ENCODE measurements at places on chromosomes 7 and 10.

- H3K4me1 ChIP-seq: no peaks in the 10 kb centered on the region
- no peak overlapping the region for H3K27ac ChIP-seq
- DNase-seq: no peak
- no peaks in the 10 kb centered on the region for H3K36me3 ChIP-seq
- H3K27me3 ChIP-seq: no peaks in the 10 kb centered on the region
These were observed 213.7 kb downstream of the HTR7 start for GRCh38 chr10:90644165-90644564.

DNA sequence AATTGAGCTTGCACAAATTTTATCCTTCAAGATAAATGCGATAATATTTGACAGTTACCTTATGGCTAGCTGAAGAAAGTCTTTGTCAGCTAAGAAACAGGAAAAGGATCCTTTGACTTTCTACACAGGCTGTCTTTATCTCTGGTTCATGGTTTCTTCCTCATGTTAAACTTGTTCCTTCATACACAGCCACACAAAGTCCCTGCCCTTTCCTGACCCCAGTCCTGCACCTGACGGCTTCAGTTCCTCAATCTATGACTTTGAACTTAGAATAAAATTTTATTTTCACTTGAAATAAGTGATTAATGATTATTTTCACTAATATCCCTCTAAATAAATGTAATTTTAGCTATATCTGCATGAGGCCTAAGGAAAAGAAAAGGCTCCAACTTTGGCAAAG lies 77.8 kb upstream of the PRSS1 start:
- H3K4me3 ChIP-seq: no peak overlapping the region
- H3K27me3 ChIP-seq: no peaks in the 10 kb centered on the region
- no peak overlapping the region for H3K27ac ChIP-seq
- H3K36me3 ChIP-seq: no peaks in the 10 kb centered on the region
- no peak for DNase-seq

DNA sequence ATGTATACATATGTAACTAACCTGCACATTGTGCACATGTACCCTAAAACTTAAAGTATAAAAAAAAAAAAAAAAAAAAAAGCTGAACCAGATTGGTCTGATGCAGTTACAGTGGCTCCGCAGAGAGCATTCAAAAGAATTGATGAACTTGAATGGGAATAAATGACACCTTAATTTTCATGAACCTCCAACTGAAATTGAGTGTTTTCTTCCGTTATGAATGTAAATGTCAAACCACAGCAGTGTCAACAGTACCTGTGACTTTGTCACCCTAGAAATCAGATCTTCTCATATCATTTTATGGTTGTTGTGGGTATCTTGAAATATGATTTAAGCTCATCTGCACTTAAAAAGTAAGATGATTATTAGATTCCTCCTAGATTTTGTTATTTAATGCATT lies 32.7 kb upstream of the SRGN start:
- DNase-seq: no peak
- H3K27ac ChIP-seq: peak overlapping the region; percentile 99
- peaks cover 26% of the 10 kb centered on the region for H3K4me1 ChIP-seq
- no peak overlapping the region for H3K4me3 ChIP-seq
- no peaks in the 10 kb centered on the region for H3K36me3 ChIP-seq

GRCh38 chr10:26970667-26971066 lies 109.9 kb upstream of the ABI1 start:
- no peaks in the 10 kb centered on the region for H3K4me1 ChIP-seq
- no peak for DNase-seq
- H3K4me3 ChIP-seq: no peak overlapping the region
- H3K36me3 ChIP-seq: no peaks in the 10 kb centered on the region
- H3K27me3 ChIP-seq: no peaks in the 10 kb centered on the region
- H3K27ac ChIP-seq: no peak overlapping the region

DNA sequence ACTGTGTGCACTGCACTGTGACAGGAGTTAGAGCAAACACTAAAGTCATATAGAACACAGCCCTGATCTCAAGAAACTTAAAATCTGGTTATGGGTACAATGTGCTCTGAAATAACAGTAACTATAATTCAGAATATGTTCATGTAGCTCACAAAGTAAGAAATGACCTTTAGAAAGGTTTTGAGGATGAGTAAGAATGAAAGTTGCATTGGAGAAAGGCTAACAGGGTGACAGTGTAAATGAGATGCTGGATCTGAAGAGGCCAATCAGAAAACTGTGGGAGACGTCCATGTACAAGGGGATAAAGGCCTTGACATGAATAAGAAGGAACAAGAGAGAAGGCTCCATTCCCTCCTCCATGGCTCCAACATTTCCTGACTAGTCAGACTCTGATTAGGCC lies 124.7 kb downstream of the GRM3 start:
- no peaks in the 10 kb centered on the region for H3K36me3 ChIP-seq
- DNase-seq: no peak
- no peaks in the 10 kb centered on the region for H3K4me1 ChIP-seq
